ENCODE measurements at places on chromosomes 6 and 20. TPM values are rescaled to one million over a fixed set of nuclear protein-coding genes. Genes with fewer than 3 reads are reported as not detected.

- H3K4me1 ChIP-seq, result no peaks in the 10 kb centered on the region
- DNase-seq, result no peak
- H3K36me3 ChIP-seq, result no peaks in the 10 kb centered on the region
- H3K27ac ChIP-seq, result no peak overlapping the region
- no peaks in the 10 kb centered on the region for H3K27me3 ChIP-seq
Observed at GRCh38 chr6:72922401-72922800, 300.5 kb downstream of the KCNQ5 start.

DNA sequence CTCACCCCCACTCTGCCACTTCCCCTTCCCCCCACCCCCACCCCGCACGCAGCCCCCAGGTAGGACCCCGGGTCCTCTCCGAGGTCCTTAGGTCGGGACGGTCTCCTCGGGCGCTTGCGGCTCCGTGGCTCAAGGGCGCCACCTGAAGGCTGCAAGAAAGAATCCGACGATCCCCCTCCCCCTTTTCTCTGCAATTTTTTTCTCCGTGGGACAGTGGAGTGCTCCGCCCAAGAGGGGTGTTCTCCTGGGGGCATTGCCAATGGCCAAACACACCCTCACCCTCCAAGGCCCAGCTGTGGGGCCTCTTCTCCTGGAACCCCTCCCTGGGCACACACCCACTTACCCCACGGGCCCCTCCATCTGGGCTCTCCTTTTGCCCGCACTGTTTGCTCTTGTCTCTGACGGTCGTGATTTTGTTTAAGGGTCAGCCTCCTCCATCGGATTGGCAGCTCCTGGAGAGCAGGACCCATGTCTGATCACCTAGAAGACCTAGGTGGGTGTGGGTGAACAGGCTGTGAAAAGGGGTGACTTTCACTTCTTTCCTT, 1.1 kb upstream of the TMEM74B start:
- peaks cover 7% of the 10 kb centered on the region for H3K27me3 ChIP-seq
- no peaks in the 10 kb centered on the region for H3K36me3 ChIP-seq
- peak; percentile 73 for DNase-seq
- no peak overlapping the region for H3K4me3 ChIP-seq

Gene PHACTR1
- 58.8 TPM for total RNA-seq

DNA sequence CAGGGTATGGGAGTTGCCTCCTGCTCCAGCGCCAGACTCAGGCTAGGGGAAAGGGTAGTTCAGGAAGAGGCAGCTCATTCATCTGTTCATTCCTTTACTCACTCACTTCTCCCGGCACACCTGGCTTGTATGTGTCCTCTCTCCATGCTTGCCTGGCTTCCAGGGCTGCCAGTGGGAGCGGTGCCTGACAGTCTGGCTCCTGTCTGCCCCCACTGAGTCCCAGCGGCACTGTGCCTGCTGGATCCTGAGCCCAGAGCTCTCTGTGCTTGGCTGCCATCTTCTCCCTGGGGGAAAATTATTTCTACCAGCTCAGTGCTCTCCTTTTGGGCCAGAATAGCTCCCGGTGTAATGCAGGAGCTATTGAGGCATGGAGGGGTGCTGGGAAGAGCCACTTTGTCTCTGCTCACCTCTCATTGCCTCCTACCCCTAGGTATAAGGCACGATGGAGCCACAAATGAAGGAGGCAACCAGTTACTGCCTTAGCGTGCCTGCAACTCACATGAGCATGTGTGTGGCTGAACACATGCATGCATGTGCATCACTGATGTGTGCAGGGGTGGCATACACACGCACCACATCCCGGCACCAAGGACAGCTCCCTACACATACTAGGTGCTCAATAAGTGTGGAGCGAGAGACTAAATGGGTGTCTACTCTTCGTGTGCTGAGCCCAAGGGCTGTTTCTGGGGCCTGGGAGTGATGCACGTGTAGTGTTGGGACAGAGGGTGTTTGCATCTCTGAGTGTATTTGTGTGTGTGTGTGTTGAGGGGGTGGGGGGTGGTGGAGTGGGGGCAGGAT, 46.6 kb downstream of the CDH22 start:
- no peak for DNase-seq
- no peak overlapping the region for H3K27ac ChIP-seq
- no peaks in the 10 kb centered on the region for H3K36me3 ChIP-seq
- H3K27me3 ChIP-seq, result peaks cover 2% of the 10 kb centered on the region
- H3K4me3 ChIP-seq, result no peak overlapping the region
- H3K4me1 ChIP-seq, result no peaks in the 10 kb centered on the region

Gene HAO1
- not detected for total RNA-seq

Gene SLC22A3
- 65.0 TPM for total RNA-seq

DNA sequence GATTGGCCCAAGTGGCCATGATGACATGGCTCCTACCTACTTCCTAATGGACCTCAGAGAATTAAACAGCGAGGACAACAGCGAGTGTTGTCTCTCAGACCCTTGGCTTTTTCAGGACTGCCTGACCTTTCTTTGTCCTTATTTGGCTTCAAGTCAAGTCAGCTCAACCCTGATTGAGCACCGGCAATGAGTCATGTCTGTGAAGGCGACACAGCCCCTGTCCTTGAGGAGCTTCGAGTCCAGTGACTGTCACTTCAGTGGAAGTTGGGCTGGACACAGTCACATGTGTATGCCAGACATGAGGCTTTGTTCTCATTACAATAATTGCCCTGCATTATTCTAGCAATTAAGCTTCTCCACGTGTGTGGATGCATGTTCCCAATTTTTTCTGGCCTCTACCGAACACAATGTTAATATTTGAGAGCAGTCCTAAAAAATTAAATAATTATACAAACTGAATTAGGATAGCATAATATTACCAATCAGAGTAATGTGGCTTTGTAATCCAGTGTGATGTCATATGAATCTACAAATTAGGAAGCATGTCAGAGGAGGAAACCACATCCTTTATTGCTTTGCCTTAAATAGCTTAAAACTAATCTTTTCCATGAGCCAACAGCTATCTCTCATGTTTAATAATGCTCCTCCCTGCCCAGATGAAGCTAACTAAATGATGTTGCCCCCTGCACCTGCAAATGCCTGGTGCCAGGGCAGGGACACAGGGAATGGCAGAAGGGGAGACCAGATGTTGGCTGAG, 178.6 kb downstream of the CDH26 start:
- no peak overlapping the region for H3K4me3 ChIP-seq
- no peaks in the 10 kb centered on the region for H3K36me3 ChIP-seq
- no peak for DNase-seq
- H3K27ac ChIP-seq, result no peak overlapping the region

- H3K27me3 ChIP-seq, result no peaks in the 10 kb centered on the region
- H3K27ac ChIP-seq, result no peak overlapping the region
- H3K4me3 ChIP-seq, result no peak overlapping the region
- H3K4me1 ChIP-seq, result peaks cover 3% of the 10 kb centered on the region
- no peaks in the 10 kb centered on the region for H3K36me3 ChIP-seq
Observed at GRCh38 chr6:125821825-125822281, 31.1 kb downstream of the NCOA7 start.

Gene SYCP2
- 6.7 TPM for total RNA-seq

DNA sequence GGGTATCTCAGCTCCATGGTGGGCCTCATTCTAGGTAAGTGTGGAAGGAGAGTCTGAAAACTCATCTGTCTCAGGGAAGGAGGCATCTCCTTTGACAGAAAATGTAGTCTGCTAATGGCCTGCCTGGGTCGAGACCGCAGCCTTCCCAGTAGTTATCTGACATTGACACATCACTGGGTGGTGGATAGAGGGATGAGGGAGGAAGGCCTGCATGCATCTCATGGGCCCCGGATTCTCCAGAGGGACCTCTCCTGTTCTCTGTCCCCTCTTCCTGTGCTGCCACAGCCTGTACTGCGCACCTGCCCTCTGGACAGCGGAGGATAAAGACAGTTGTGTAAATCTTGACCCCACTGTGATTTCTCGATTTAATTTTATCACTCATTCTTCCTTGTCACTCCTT, 4.7 kb downstream of the PCMTD2 start:
- peak overlapping the region; percentile 21 for H3K27ac ChIP-seq
- no peak for DNase-seq
- peaks cover 6% of the 10 kb centered on the region for H3K36me3 ChIP-seq
- peaks cover 22% of the 10 kb centered on the region for H3K4me1 ChIP-seq

Gene TRAPPC3L
- 0.28 TPM for total RNA-seq

DNA sequence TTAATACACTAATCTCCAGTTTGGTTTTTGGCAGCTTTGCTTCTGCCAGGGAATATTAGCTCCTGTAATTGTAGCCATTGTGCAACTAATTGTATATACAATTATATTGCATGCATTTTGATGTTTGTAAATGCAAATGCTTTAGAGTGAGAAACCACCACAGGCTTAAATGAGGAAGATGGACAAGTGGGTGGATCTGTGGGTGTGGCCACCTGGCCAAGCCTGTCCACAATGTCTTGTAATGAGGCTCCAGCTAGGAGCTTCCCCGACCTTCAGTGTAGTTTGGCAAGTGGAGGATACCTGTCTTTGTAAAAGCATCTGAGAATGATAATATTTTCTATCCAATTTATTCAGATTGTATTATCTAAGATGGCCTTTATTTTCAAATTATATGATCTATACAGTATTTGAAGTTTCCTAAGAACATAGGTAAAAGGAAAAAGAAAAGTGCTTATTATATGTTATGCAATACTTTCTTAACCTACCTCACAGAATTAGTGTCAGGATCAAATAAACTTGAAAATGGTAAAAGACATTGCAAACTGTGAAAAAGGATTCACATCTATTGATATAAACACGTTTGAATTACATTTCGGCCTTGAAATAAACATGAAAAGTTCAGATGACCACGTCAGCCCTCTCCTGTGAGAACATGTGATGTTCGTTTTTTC, 49.3 kb upstream of the ARID1B start:
- H3K4me3 ChIP-seq, result no peak overlapping the region
- no peak overlapping the region for H3K27ac ChIP-seq
- no peak for DNase-seq
- H3K36me3 ChIP-seq, result no peaks in the 10 kb centered on the region
- no peaks in the 10 kb centered on the region for H3K27me3 ChIP-seq
- H3K4me1 ChIP-seq, result no peaks in the 10 kb centered on the region

- no peaks in the 10 kb centered on the region for H3K36me3 ChIP-seq
- H3K4me3 ChIP-seq, result no peak overlapping the region
- no peaks in the 10 kb centered on the region for H3K27me3 ChIP-seq
- H3K4me1 ChIP-seq, result no peaks in the 10 kb centered on the region
Observed at GRCh38 chr20:1422753-1423152, 29.9 kb upstream of the FKBP1A start.

Gene CAPN11
- not detected for total RNA-seq

Gene RBBP8NL
- total RNA-seq, result 1.3 TPM

- H3K4me3 ChIP-seq, result no peak overlapping the region
- no peak overlapping the region for H3K27ac ChIP-seq
- peaks cover 3% of the 10 kb centered on the region for H3K27me3 ChIP-seq
- H3K4me1 ChIP-seq, result no peaks in the 10 kb centered on the region
- DNase-seq, result peak; percentile 20
Observed at GRCh38 chr20:64156136-64156885, 7.9 kb upstream of the MYT1 start.

Gene MYB
- 11.3 TPM for total RNA-seq

GRCh38 chr6:32117461-32117860, 8.3 kb upstream of the TNXB start:
- H3K27ac ChIP-seq, result peak overlapping the region; percentile 46
- no peak for DNase-seq
- H3K4me1 ChIP-seq, result peaks cover 23% of the 10 kb centered on the region
- no peak overlapping the region for H3K4me3 ChIP-seq

Gene MOCS1
- 19.5 TPM for total RNA-seq

DNA sequence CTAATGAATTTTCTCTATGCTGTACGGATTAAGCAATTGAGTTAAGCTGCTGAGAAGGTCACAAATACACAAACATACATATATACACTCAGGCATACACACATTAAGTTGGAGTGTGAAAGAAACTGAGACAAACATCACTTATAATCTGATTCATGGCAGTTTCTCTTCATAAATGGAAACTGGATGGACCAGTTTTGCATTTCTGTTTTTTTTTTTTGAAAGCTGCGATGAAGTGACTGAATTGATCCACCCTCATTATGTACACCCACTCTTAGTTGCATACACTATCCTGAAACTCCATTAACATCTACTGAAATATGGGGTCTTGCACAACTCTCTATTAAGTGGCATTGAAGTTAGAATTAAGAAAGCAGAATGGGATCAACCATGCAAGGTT, 32.9 kb upstream of the TENT5A start:
- no peak overlapping the region for H3K27ac ChIP-seq
- no peak for DNase-seq
- no peaks in the 10 kb centered on the region for H3K4me1 ChIP-seq
- H3K36me3 ChIP-seq, result no peaks in the 10 kb centered on the region
- H3K4me3 ChIP-seq, result no peak overlapping the region

GRCh38 chr20:43963233-43963632, 48.6 kb downstream of the TOX2 start:
- DNase-seq, result no peak
- no peaks in the 10 kb centered on the region for H3K27me3 ChIP-seq
- H3K27ac ChIP-seq, result no peak overlapping the region

DNA sequence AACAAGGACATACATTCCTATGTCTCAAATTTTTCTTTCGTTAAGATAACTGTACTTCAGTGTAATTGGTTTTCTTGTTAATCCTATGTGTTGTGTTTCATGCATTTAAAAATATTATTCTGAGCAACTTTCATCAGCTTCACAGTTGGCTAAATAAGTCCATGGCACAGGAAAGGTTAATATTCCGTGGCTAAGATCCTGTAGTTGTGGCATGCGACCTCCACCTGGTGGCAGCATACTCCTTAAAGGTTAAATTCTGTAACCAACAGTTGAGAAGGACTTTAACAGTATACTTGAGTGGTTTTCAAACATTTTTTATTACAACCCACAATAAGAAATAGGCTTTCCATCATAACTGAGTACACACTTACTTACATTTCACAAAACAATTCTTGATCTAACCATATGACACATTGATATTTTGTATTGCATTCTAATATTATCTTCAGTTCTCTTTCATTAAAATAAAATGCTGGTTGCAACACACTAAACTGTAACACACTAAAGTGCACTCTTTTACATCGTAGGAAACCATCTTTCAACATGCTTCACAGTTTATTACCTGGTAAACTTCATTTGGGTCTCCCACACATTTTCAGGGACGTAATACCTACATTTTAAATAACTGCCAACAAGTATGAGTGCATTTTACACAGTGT, 118.3 kb downstream of the SLX4IP start:
- H3K27ac ChIP-seq, result no peak overlapping the region
- H3K27me3 ChIP-seq, result no peaks in the 10 kb centered on the region
- H3K4me1 ChIP-seq, result no peaks in the 10 kb centered on the region

Gene CLDN20
- total RNA-seq, result not detected

Gene GJA1
- 59.5 TPM for total RNA-seq

Gene SIRPB2
- total RNA-seq, result 4.7 TPM

Gene IYD
- 0.77 TPM for total RNA-seq

DNA sequence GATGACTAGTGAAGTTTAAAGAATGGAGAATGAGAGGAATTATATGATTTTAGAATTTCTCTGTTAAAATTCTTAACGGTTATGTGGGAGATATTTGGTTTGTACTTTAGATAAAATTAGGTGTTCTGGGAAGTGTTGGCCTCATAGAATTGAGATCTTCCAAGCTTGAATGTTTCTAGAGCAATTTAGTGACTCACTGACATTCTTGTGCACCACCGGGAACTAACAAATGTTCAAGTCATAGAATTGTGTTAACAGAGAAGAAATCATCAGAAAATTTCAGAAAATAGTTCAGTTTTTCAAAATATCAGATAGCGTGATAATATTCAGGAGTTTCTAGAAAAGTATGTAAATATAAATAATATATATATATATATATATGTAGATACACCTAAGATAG, 67.9 kb upstream of the BMP5 start:
- no peaks in the 10 kb centered on the region for H3K4me1 ChIP-seq
- no peak overlapping the region for H3K27ac ChIP-seq
- no peaks in the 10 kb centered on the region for H3K36me3 ChIP-seq
- H3K4me3 ChIP-seq, result no peak overlapping the region
- no peaks in the 10 kb centered on the region for H3K27me3 ChIP-seq
- no peak for DNase-seq

- DNase-seq, result no peak
- no peaks in the 10 kb centered on the region for H3K36me3 ChIP-seq
- H3K27me3 ChIP-seq, result no peaks in the 10 kb centered on the region
- peaks cover 2% of the 10 kb centered on the region for H3K4me1 ChIP-seq
- H3K27ac ChIP-seq, result no peak overlapping the region
Observed at GRCh38 chr20:10802236-10802635, 128.4 kb upstream of the JAG1 start.
